Activated naive CD4-positive, alpha-beta T cell treated with anti-CD3 and anti-CD28 coated beads for 36 hours (primary cell): ENCODE measurements at places on chromosomes 2 and 18. TPM values are rescaled to one million over a fixed set of nuclear protein-coding genes. Genes with fewer than 3 reads are reported as not detected.

- DNase-seq = no peak
Observed at GRCh38 chr2:79000008-79000576, 25.4 kb upstream of the REG3G start.

DNA sequence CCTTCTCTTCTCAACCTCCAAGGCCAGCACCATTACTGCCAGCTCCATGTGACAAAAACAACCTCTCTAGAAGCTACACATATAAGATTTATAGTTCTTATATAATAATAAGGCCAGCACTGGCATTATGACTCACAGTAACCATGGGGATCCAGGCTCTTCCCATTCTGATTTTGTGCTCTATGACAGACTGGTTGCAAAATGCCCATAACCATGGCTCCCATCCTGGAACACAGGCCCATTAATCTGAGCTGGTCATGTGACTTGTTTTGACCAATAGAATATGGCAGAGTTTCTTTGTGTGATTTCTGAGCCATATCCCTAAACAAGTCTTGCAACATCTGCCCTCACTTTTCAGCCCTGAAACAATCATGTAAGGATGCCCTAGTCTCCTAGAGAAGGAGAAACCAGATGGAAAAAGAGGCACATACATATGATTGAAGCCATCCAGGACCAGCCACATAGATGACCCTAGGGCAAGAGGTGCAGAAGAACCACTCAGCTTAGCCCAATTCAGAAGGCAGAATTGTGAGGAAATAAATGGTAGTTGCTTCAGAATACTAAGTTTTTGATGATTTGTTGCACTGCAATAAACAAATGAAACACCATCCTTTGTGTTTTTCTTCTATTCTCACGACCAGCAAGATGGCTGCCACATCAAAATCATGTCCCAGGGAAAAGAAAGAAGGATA, 173.9 kb downstream of the SUCLG1 start:
- DNase-seq = no peak

DNA sequence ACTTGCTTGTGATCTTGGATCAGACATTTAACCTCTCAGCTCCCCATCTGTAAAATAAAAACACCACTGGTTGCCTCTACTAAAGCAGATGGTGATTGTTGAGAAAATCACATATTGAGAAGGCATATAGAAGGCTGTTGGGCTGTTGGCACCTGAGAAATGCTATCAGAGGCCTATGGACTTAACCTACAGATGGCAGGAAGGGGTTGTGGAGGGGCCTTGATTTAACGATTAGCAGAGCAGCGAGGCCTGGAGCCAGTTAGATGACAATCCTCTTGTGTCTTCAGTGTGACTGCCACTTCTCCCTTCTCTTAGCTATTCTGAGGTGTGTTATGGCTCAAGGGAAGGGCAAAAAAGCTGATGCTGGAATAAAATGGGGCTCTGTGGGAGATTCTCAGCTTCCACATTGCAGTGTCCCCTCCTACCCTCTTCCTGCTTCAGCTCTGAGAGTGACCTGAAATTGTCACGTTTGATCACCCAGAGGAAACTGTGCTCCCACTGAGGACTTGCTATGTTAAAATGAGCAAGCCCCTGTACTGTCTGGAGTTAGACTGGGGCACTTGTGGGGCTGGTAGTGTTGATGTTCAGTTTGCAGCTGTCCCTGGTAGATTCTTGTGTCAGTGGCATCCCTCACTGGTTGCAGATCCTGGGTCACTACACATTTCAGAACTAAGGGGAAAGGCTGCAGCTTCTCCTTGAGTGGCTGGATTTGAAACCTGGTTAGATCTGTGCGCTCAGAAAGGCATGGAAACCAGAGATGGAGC, 31.5 kb downstream of the CXCR4 start:
- no peak for DNase-seq

DNA sequence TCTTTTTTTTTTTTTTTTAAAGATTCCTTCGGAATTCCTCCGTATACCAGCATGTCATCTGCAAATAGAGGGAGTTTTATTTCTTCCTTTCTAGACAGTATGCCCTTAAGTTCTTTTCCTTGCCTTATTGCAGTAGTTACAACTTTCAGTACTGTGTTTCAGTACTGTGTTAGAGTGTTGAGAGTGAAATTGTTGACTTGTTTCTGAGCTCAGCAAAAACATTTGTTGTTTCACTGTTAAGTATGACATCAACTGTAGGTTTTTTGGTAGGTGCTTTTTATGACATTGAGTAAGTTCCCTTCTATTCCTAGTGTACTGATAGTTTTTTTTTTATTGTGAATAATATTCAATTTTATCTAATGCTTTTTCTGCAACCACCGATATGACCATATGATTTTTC, 43.9 kb downstream of the ACVR2A start:
- DNase-seq = no peak

The TMEM200C gene
- not detected for total RNA-seq

DNA sequence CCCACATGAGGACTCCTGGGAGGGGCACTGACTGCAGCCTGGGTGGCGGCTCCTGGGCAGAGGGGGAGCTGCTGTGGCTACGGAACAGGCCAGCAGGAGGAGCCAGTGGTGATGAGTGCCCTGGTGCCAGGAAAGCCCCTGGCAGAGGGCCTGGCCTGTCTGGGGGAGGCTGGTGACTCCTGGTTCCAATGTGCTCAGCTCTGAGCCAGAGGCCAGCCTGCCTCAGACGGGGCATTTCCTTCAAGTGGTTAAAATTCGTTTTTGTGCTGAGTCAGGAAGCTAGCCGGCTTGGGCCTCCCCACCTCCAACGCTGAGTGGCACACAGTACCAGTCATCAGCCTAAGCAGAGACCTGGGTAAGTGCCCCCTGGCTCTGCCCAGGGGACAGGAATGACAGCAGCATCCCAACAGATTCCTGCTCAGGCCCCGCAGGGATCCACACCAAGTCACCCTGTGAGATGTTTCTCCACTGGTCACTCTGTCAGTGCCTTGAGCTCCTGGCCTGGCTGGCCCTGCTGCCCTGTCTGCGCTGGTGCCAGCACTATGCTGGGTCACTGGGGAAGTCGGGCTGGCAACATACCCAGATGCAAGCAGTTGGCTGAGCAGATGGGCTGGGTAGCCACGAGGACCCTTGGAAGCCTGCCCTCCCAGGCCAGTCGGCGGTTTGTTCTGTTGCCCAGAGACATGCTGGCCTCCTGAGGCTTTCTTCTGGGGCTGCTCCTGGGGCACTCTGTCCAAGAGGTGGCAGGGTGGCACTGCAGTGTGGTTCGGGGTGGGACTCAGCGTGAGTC, 7.1 kb upstream of the KLF11 start:
- DNase-seq = peak; percentile 61

DNA sequence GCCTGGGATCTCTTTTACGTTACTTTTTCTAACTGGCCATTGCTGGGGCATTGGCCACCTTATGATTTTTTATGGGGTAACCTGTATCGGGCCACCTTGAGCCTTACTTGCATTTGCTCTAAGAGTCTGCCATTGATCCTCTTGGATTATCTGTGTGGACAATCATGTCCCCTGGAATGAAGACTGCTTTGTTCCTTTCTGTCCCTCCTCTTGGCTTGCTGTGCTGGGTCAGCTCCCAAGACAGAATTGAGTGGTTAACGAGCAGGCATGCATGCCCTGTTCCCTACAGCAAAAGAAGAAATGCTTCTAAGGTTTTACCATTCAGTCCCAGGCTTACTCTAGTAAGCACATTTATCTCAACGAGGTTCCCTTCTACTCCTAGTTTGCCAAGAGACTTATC, 46.3 kb downstream of the MAL start:
- no peak for DNase-seq

DNA sequence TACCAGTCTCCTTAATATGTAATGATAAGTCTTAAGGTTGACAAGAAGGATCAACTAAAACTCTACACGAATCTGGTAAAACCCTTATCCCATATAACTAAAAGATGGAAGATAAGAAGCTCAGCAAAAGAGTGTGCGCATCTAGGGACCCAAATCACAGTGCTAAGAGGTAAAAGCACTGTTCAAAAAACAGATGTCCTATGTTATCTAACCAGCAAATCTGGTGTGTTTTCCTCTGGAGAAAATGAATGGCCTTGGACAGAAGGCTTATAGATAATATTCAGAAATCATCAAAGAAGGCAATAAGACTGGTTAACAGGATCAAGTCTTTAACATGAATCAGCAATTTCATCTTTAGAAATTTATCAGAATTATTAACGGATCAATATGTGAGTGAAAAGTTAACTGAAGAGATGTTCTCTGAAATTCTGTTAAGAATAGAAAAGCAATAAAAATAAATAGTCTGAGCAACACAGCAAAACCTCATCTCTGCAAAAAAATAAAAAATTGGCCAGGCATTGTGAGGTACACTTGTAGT, 47.1 kb downstream of the RPRD1A start:
- no peak for DNase-seq

GRCh38 chr18:80251700-80252099, 4.4 kb upstream of the PARD6G start:
- no peak for DNase-seq

DNA sequence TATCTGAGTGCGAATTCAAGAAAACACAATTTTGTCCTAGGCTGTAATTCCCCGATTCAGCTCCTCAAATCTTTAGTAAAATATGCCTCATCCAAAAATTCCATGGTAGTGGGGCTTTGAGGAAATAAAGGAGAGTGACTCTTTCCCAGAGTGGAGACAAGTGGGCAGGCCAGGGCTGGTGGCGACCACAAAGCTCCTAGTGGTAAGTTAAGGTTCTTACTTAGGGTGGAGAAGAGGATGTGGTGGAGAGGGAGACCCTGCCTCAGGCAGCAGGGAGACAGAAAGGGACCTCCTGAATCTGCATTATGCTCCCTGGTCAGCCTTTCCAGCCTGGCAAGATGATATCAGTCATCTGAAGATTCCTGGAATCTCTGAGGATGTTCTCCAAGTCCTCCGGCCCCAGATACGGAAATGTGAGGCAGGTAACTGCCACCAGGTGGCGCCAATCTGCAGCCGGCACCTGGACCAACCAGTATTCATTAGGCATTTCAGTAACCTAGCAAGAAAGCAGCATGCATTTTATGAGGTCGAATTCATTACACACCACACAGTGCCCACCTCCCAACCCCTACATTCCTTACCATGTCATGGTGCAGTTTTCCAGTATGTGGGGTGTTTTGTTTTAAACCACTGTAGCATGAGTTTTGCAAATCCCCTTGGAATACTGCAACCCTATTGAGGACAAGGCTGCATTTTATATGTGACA, 106.4 kb downstream of the POLE4 start:
- peak; percentile 61 for DNase-seq

The CABLES1 gene
- total RNA-seq = 0.38 TPM

The CRYGD gene
- total RNA-seq = not detected

- DNase-seq = no peak
Observed at GRCh38 chr2:202883987-202884675, 12.6 kb upstream of the ICA1L start.

DNA sequence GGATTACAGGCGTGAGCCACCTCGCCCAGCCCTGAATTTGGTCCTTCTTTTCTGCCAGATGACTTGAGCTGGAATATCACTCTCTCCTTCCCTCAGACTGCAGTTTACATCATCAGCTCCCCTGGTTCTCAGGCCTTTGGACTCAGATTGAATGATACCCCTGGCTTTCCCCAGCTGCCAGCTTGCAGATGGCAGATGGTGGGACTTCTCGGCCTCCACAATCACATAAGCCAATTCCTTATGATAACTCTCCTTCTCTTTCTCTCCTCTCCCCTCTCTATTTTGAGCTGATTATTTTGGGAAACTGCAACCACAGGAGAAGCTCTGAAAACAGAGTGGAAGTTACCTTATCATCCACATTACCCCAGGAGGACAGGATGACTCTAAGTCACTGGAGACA, 33.4 kb upstream of the ATP8B1 start:
- DNase-seq = no peak

The STPG4 gene
- total RNA-seq = not detected

DNA sequence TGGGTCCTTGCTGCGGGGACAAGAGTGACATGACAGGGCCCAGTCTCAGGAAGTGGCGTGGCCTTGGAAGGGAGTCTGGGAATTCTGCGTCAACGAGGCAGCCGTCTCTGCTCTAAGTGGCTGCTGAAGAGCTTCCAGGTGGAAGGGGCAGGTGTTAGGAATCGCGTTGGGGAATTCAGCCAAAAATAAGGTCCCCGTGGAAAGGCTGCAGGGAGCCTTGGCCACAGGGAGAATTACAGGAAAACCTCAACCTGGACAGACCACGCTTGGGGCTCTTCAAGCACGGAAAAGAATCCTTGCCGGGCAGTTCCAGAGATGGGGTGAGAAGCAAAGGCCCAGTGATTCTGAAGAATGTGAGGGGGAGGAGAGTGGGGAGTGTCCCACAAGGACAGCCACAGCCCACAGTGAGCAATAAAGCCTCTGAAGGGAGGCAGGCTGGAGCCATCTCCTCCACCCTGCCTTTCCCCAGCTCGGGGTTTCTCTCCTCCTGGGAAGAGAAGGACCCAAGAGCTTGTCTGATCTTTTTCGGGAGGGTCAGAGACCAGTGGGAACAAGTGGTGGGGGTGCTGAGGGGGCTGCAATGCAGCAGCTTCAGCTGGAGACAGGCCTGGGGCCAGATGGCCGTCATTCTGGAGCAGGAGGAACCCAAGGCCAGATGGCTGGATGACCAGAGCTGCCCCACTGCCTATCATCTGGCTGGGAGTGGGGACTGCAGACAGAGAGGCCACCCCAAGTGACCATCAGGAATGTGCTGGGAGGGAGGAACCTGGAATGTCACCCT, 106.4 kb upstream of the SMAD2 start:
- no peak for DNase-seq

DNA sequence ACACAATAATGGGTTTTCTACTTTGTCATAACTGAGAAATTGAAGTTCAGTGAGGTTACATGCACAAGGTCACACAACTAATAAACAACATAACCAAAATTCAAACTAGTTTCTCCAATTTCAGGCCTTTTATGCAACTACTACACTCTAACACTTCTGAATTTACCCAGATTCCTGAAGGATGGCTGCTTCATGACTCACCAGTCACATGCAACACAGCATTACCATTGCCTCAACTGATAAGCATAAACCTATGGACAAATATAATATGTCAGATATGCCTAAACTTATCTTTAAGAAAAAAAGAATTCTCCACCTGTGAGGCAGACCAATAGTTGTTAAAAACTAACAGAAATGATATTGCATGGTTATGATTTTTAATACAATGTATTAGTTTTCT, 586.5 kb upstream of the SLC8A1 start:
- no peak for DNase-seq
